ENCODE measurements at places on chromosomes 11 and 22. TPM values are rescaled to one million over a fixed set of nuclear protein-coding genes. Genes with fewer than 3 reads are reported as not detected.

Gene SHISA8
- 1.8 TPM for total RNA-seq

Gene DGCR6L
- total RNA-seq = 59.7 TPM

Gene OR51I1
- not detected for total RNA-seq

Gene CCDC116
- 1.3 TPM for total RNA-seq

DNA sequence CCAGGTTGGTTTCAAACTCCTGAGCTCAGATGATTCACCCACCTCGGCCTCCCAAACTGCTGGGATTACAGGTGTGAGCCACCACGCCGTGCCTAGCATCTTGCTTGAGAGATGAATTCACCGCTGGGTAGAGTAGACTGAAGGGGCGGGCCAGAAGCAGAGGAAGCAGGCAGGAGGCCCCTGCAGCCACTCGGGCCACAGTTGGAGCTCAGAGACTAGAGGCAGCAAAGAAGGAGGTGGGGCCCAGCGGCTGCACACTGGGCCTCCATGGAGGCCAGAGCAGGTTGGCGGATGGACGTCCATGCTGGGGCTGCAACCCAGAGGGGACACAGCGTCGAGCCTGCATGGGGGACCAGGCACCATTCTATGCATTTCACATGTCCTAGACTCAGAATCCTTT, 88.4 kb upstream of the FGF3 start:
- no peaks in the 10 kb centered on the region for H3K4me1 ChIP-seq
- no peak overlapping the region for H3K27ac ChIP-seq
- H3K27me3 ChIP-seq = no peaks in the 10 kb centered on the region
- H3K4me3 ChIP-seq = no peak overlapping the region
- DNase-seq = no peak

DNA sequence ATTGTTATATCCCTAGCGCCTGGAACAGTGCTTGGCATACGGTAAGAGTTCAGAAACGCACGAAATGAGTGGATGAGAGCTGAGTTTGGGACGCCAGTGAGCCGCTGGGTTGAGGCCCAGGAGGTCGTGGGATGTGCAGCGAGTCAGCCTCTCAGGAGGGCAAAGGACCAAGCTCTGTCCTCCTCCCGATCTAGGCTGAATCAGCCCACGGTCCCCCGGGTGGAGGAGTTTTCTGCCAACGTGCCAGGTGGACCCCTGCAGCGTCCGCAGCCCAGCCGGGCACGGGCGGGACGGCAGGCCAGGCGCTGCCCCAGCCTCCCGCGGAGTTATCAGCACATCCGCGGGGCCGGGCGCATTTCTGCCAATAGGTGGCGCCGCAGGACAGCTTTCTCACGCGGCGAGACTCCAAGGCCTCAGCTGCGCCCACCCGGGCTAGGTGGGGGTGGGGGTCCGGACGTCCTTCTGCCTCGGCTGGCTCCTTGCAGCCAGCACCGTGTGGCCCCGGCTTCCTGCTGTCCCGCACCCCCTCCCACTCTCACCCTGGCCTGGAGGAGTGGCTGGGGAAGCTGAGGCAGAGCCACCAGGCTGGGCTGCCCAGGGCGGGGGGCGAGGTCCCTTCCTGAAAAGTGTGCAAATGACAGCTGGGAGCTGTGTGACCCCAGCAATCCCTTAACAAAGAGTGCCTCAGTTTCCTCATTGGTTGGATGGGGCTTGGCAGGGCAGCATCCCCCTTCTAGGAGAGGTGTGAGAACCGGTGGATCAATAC, 2.2 kb upstream of the RPS19BP1 start:
- peaks cover 28% of the 10 kb centered on the region for H3K4me1 ChIP-seq
- peak overlapping the region; percentile 15 for H3K4me3 ChIP-seq
- no peaks in the 10 kb centered on the region for H3K27me3 ChIP-seq

DNA sequence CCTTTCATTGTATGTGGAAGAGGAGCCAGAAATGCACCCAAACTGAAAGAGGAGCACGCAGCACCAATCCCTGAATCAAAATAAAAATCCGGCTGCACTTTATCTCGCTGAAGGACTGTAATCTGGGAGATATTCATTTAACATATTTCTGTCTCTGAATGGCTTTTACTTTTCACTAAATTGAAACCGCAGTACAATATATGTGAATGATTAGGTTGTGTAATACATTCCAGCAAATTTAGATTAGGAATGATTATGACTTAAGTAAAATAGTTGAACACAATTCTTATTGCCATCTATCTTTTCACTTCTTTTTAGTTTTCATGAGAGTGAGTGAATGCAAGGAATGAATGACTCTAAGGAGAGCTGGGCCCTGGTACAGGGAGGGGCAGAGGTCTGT, 232.1 kb downstream of the ST3GAL4 start:
- no peak for DNase-seq
- no peaks in the 10 kb centered on the region for H3K27me3 ChIP-seq
- no peaks in the 10 kb centered on the region for H3K36me3 ChIP-seq
- no peak overlapping the region for H3K27ac ChIP-seq
- H3K4me3 ChIP-seq = no peak overlapping the region
- H3K4me1 ChIP-seq = peaks cover 11% of the 10 kb centered on the region

DNA sequence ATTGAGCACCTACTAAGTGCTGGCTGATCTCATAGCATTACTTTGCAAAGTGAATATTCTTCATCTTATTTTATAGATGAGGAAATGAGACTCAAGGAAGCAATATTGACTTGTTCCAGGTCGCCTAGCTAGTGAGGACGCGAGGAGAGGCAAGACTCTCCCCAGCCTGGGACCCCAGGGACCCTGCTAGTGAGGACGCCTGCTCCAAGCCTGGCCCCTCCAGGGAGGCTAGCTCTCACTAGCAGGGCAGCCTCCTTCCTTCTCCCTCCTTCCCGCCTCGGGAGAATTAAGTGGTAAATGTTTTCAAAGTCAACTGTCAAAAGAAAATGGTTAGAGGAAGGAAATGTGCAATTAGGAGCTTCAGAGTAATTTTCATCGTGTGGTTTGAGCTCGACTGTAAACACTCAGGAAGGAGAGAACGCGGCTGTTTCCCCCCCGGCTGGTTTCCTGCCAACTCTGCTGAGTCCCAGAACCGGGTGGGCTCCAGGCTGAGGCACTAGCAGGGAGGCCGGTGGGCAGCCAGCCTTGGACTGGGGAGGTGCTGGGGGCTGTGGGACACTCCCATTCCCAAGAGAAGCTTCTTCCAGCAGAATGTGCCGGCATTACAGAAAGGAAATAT, 17.9 kb downstream of the MYEOV start:
- H3K4me3 ChIP-seq = no peak overlapping the region
- peaks cover 35% of the 10 kb centered on the region for H3K36me3 ChIP-seq
- H3K4me1 ChIP-seq = peaks cover 76% of the 10 kb centered on the region
- peak overlapping the region; percentile 94 for H3K27ac ChIP-seq
- no peaks in the 10 kb centered on the region for H3K27me3 ChIP-seq

- H3K27me3 ChIP-seq = no peaks in the 10 kb centered on the region
- H3K36me3 ChIP-seq = no peaks in the 10 kb centered on the region
- H3K4me3 ChIP-seq = no peak overlapping the region
- no peak overlapping the region for H3K27ac ChIP-seq
Measured at GRCh38 chr11:100584201-100584985, 102.7 kb upstream of the ARHGAP42 start.

DNA sequence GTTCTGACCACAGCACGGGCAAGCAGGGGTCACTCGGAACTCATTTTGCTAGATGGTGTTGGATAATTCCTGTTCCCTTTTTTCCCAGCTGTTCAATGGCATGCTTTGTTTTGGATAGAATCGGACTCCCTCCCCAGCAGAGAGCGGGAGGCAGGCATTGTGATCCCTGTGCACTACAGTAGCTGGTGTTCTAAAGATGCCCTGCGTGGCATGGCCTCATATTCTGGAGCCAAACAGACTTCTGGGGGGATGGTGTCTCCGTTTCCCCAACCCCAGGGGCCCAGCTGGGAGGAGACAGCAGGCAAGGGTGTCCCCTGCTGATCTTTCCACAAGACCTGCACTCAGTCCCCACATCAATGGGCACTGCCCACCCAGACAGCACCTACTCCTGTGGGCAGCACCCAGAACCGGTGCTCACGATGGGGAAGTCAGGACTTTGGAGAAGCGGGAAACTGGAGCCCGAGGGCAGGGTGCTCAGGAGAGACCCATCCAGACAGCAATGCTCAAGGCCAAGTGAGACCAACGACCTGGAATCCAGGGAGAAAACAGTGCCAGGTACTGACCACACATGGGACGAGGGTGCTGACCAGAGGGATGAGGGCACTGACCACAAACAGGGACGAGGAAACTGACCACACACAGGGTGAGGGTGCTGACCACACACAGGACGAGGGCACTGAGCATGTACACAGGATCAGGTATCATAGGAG, 934.9 kb downstream of the BRD1 start:
- H3K4me1 ChIP-seq = no peaks in the 10 kb centered on the region
- DNase-seq = no peak
- no peaks in the 10 kb centered on the region for H3K36me3 ChIP-seq
- no peak overlapping the region for H3K4me3 ChIP-seq
- H3K27ac ChIP-seq = no peak overlapping the region
- no peaks in the 10 kb centered on the region for H3K27me3 ChIP-seq

- H3K27ac ChIP-seq = no peak overlapping the region
- H3K4me3 ChIP-seq = no peak overlapping the region
- H3K27me3 ChIP-seq = no peaks in the 10 kb centered on the region
- peaks cover 8% of the 10 kb centered on the region for H3K4me1 ChIP-seq
Measured at GRCh38 chr11:104076455-104076854, 40.0 kb downstream of the DDI1 start.

GRCh38 chr22:19610518-19611253, 86.5 kb upstream of the CLDN5 start:
- H3K4me1 ChIP-seq = no peaks in the 10 kb centered on the region
- H3K36me3 ChIP-seq = no peaks in the 10 kb centered on the region
- no peaks in the 10 kb centered on the region for H3K27me3 ChIP-seq
- no peak overlapping the region for H3K4me3 ChIP-seq
- DNase-seq = no peak

GRCh38 chr22:29892315-29893156, 9.6 kb downstream of the MTMR3 start:
- no peaks in the 10 kb centered on the region for H3K27me3 ChIP-seq
- H3K4me3 ChIP-seq = no peak overlapping the region
- H3K27ac ChIP-seq = no peak overlapping the region
- DNase-seq = no peak
- H3K36me3 ChIP-seq = no peaks in the 10 kb centered on the region

- H3K27me3 ChIP-seq = no peaks in the 10 kb centered on the region
- DNase-seq = no peak
- peak overlapping the region; percentile 88 for H3K27ac ChIP-seq
- peak overlapping the region; percentile 97 for H3K4me3 ChIP-seq
- peaks cover 67% of the 10 kb centered on the region for H3K4me1 ChIP-seq
- no peaks in the 10 kb centered on the region for H3K36me3 ChIP-seq
Measured at GRCh38 chr11:118923721-118924587, 1.8 kb downstream of the BCL9L start.

DNA sequence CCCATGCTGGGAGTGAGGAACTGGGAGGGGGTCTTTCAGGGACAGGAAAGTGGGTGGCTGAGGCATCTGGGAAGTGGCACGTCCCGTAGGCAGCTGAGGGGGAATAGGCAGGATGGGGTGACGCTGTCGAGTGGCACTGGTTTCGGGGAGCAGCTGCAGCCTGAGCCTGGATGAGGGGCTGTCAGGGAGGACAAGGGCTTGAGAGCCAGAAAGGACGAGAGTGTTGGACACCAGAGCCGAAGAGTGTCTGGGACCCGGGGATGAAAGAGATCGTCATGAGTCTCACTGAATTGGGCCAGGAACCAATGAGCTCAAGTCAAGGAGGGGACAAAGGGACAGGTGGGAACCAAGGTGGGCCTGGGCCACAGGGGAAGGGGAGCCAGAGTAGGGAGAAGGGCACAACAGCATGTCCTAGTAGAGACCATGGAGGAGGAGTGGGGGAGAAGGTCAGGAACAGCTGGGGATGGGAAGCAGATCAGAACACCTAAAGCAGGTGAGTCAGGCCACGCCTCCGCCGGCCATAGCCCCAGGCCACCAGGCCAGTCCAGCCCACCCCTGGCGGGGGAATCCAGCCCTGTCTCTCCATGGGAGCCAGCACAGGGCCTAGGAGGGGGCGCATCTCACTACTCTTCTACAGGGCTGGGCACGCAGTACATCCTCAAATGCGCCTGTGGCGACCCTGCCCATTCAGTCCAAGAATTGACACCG, 4.2 kb downstream of the RAB3IL1 start:
- H3K4me3 ChIP-seq = no peak overlapping the region
- no peak for DNase-seq
- H3K27ac ChIP-seq = no peak overlapping the region
- H3K27me3 ChIP-seq = no peaks in the 10 kb centered on the region
- H3K4me1 ChIP-seq = peaks cover 4% of the 10 kb centered on the region

GRCh38 chr11:44818110-44818509, 91.3 kb downstream of the TSPAN18 start:
- no peak overlapping the region for H3K4me3 ChIP-seq
- no peaks in the 10 kb centered on the region for H3K27me3 ChIP-seq
- no peaks in the 10 kb centered on the region for H3K36me3 ChIP-seq
- H3K27ac ChIP-seq = no peak overlapping the region
- H3K4me1 ChIP-seq = no peaks in the 10 kb centered on the region

DNA sequence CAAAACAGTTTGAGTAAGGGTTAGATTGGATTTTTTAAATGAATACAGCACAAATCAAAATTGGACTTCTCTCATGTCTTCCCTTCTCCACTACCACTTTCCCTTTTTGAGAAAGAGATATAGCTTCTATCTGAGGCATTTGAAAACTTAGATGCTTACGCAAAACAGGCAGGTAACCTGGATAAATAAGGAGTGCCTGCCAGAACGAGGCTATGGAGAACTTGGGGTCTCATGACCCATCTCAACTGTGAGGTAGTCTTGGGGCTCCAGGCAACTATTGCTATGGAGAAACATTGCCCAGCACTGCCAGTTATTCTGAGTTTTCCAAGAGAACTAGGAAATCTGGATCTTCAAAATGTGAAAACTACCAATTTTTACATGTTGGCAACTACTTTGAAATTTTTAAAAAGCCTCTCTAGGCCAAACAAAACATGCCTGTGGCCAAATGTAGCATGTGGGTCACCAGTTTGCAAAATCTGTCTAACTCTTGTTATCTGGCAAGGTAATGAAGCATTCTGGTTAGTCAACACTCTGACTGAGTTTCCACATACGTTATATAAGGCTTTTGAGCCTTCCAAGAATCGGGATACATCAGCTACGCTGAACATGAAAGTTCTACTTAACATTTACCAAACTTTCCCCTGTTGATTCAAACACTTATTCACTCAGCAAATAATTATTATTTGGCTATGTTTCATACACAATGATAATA, 752.7 kb downstream of the KCNA4 start:
- no peaks in the 10 kb centered on the region for H3K27me3 ChIP-seq
- no peak overlapping the region for H3K27ac ChIP-seq
- H3K4me1 ChIP-seq = no peaks in the 10 kb centered on the region

- no peak overlapping the region for H3K4me3 ChIP-seq
- no peaks in the 10 kb centered on the region for H3K36me3 ChIP-seq
- no peak overlapping the region for H3K27ac ChIP-seq
- peaks cover 5% of the 10 kb centered on the region for H3K4me1 ChIP-seq
- DNase-seq = no peak
- no peaks in the 10 kb centered on the region for H3K27me3 ChIP-seq
Measured at GRCh38 chr11:113613619-113614018, 92.5 kb downstream of the TMPRSS5 start.

Measured in A673 (cell line).